H7 (cell line): ENCODE measurements at places on chromosomes 7 and 10. TPM values are rescaled to one million over a fixed set of nuclear protein-coding genes. Genes with fewer than 3 reads are reported as not detected.

GRCh38 chr10:22606164-22606614, 108.2 kb downstream of the PIP4K2A start:
- DNase-seq: no peak

- peak; percentile 78 for DNase-seq
These were observed 44.1 kb downstream of the SFTPD start for GRCh38 chr10:79904671-79905321.

GRCh38 chr7:450741-451140, 68.9 kb downstream of the PDGFA start:
- peak; percentile 69 for DNase-seq

MICALL2 gene
- 5.2 and 7.6 TPM in 2 replicates for total RNA-seq

GRCh38 chr7:102841290-102841689, 71.5 kb upstream of the LRRC17 start:
- no peak for DNase-seq

GRCh38 chr10:113427811-113428558, 124.9 kb upstream of the HABP2 start:
- no peak for DNase-seq

- peak; percentile 46 for DNase-seq
These were observed 108.3 kb downstream of the AOAH start for GRCh38 chr7:36615852-36616540.

DNA sequence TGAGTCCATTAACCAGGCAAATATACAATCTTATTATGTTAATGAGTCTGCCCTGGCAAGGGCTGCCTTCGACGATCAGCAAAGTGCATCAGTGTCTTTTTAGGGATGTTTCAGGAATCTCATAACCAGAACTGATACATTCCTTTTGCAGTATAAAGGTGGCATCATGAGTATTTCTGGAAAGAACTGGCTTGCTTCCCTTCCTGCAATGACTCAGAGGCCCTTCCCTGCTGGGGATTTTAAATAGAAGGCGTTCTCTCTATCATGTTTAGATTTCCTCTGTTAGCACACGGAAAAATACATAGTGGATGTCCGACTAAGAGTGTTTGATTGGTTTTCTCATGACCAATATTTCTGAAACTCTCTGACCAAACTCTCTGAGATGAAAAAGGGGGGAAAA, 1.8 kb downstream of the NPS start:
- DNase-seq: no peak

- peak; percentile 72 for DNase-seq
These were observed 23.7 kb upstream of the DDC start for GRCh38 chr7:50588937-50589336.

SPDYE11 gene
- not detected in 2 replicates for total RNA-seq

DNA sequence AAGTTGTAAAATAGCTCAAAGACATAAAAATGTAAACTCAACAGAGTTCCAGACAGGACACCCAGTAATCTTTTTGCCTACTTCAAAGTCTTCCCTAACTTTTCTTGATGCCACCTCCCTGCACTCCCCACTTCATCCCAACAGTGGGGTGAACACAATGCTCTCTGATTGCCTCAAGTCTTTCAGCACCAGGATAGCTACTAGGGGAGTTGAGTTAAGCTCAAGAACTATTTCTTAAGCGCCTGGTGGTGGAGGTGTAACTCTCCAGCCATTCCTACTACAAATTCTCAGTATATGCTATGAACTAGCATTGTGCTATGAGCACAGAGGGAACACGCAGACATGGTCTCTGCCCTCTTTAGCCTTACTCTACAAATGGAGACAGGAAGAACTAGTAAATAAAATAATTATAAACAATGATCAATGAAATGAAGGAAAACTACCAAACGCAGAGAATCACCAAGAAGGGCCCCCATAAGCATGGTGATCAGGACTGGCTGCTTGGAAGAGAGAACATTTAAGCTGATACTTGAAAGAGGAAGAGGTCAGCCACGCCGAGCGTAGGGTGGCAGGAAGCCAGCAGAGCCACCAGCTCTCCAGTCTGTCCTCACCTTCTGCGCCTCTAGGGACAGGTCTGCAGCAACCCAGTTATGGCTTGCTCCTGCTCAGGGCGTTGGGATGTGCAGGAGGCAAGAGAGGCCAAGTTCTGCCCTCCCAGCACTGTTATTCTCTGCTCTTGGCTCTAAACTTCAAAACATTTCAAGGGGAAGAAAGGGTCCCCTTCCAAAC, 16.7 kb upstream of the FRA10AC1 start:
- DNase-seq: no peak

ASZ1 gene
- total RNA-seq: not detected in 2 replicates

FAM20C gene
- total RNA-seq: 63.2 and 71.5 TPM in 2 replicates

GRCh38 chr10:71068861-71069271, 143.5 kb upstream of the UNC5B start:
- DNase-seq: peak; percentile 66

TAS2R5 gene
- total RNA-seq: 0.24 and 0.70 TPM in 2 replicates

RHOBTB1 gene
- total RNA-seq: 8.1 and 10.5 TPM in 2 replicates

DNA sequence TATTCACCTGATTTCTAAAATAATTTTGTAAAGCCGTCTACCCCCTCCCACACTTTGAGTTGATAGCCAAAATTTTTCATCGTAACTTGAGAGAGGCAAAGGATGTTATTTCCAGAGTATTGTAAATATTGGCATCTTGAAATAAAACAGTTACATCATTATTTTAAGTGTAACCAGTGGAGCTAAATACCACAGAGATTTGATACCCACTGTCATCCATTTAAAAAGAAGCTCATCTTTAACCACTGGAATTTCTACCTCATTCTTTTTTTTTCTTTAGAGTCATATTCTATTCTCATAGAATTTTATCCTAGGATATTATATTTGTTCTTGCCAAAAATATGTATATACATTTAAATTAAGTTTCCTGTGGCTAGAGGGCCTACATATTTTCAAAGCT, 48.6 kb downstream of the CAMK1D start:
- DNase-seq: no peak

CNTNAP2 gene
- total RNA-seq: 102 and 109 TPM in 2 replicates

- no peak for DNase-seq
These were observed 53.6 kb upstream of the SMNDC1 start for GRCh38 chr10:110358278-110358677.

TRPV5 gene
- not detected in 2 replicates for total RNA-seq

PROSER2 gene
- 15.0 and 16.4 TPM in 2 replicates for total RNA-seq

DNA sequence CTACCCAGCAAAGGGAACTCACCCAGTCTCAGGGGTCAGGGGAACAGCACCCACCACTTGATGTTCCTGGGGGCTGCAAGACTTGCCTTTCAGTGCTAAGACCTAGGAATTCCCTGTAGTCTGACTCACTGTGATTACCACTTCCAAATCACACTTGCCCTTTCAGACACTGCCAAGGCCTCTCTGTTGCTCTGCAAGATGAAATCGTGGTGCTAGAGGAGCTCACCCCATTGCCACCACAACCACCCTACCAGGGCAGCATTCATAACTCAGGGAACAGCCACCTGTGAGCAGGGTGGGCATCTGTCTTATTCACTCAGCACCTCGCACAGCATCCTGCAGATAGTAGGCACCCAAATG, 36.5 kb downstream of the XPNPEP1 start:
- no peak for DNase-seq

FLNC gene
- total RNA-seq: 26.9 and 32.3 TPM in 2 replicates

- no peak for DNase-seq
These were observed 683.7 kb upstream of the NRP1 start for GRCh38 chr10:34018129-34018528.

DNA sequence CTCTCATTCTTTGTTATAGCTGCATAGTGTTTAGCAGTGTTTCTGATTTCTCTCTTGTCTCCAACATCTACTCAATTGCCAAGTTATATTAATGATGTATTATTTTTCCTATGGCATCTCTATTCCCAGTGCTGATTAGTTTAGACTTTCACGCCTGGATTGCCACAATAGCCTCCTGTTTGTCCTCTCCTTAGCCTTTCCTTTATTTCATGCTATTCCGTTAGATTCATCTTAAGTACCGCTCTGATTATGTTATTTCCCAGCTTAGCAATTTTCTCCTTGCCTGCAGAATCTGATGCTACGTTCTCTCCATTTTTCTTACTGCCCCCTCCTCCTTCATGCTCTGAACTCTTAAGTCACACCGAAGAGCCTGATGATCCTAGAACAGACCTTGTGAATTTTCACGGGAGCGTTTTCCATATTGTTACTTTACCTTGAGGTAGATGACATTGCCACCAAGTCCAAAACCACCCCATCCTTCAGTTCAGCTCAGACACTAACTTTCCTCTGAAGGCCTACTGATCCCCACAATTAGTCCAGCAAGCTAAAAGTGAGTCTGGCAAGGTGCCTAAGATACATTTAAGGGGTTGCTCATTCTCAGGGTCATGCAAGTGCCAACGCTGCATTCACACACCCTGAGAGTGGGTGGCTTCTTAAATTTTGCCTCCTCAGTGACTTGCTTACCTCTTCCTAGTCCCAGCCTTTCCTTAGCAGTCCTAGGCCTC, 6.6 kb upstream of the NRF1 start:
- DNase-seq: no peak

ITIH5 gene
- 0.67 and 1.9 TPM in 2 replicates for total RNA-seq

DNA sequence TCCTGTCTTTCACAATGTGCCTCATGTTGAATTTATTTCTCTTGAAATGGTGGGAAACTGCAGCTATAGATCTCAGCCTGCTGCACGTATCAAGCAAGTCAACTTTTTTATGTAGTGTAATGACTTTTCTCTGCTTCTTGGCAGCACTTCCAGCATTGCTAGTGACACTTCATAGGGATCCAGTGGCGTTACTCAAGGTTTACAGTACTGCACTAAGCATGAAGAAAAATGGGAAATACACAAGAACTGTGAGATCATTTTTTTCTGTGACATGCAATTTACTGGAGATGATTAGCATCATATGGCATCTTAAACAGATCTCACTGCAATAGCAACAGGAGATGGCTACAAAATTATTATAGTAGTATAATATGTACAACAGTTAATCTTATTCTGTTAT, 90.9 kb downstream of the POLR1F start:
- no peak for DNase-seq

LRRC17 gene
- 1.0 TPM in 2 replicates for total RNA-seq

DNA sequence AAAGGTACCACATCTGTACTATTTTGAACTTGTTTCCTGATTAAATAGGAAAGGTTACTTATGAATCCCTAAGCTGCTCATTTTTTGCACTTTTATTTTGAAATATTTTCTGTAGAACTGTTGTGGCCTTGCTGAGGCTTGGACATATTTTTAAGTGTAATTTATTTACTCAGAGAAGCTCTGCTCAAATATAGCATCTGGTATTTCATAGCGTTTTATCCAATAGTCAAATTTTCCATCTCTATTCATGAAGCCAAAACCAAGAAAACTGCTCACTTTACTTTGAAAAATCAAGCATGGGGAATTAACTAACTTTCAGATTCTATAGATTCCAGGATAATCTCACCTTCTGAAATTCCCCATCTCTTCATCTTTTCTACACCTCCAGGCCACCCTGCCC, 6.6 kb upstream of the FAM3C start:
- no peak for DNase-seq

DNA sequence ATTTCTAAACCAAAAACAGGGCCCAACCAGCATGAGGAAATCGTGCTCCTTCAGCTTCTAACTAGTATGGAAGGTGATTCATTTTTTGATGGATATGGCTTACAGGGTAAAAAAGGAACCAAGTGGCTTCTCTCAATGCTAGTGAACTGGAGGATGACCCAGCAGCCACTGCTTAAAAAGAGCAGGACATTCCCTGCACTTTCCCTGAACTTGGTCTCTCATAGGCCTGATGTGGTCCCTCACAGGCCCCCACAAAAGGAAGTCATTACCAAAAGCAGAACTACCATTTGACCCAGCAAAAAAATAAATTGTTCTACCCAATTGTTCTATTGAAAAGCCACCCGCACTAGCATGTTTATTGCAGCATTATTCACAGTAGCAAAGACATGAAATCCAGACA, 188.8 kb downstream of the CALN1 start:
- no peak for DNase-seq

- no peak for DNase-seq
These were observed 180.6 kb downstream of the SEMA3E start for GRCh38 chr7:83468251-83468739.

- DNase-seq: peak; percentile 85
These were observed 5.6 kb downstream of the TMEM120A start for GRCh38 chr7:75988568-75989499.

- DNase-seq: no peak
These were observed 243.2 kb downstream of the CRPPA start for GRCh38 chr7:16178092-16178491.

DNA sequence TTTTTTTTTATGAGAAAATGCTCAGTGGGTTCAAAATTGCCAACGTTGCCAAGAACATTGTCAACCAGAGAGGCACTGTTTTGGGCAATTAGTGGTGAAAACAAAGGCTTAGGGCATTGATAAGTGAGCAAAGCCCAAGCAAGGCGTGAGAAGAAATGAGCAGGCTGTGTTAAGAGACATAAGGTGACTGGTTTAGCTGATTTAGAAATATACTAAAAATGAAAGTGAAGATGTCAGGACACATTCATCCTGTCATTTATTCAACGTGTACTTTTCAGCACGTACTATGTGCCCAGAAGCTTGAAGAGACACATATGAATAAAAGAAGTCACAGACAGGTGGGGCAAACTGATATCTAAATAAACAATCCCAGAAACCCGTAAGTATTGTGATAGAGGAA, 31.8 kb downstream of the AOAH start:
- DNase-seq: no peak

FGFR2 gene
- 47.1 and 71.1 TPM in 2 replicates for total RNA-seq

GOLGA7B gene
- 0.04 TPM in 1 of 2 replicates, not detected in the other for total RNA-seq

FAM25G gene
- total RNA-seq: not detected in 2 replicates

DNA sequence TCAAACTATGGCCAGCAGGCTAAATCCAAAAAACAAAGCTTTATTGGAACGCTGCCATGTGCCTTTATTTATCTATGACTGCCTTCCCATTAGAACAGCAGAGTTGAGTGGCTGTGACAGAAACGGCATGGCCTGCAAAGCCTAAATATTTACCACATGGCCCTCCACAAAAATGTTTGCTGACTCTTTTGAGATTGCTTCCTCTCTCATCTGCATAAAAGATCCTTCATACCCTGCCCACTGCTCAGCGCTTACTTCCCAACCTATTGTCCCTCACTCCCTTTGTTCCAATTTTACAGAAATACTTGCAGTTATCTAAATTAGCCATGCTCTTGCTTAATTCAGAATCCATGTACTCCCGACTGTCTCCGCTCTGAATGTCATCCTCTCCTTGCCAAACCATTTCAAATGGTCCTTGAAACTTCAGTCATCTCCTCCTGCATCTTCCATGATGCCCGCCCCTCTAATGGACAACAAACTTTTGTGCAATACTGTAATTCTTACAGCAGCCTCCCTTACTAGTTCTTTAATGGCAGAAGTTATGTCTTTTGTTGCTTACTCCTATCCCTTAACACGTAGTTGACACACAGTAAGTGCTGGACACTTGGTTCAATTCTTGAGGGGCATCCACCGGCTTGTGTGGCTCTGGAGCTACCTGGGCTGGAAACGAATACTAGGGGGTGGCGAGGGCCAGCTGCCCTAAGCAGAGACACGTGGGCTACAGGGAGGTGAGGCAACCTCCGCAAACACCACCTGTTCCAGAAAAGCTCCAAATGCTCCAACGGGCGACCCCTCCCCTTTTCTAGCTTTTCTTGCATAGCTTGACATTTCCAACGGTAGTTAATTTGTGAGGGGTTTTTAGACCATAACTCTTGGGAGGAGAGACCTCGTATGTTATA, 832 bp downstream of the XRCC2 start:
- DNase-seq: peak; percentile 54

- DNase-seq: peak; percentile 19
These were observed 953.3 kb downstream of the XPNPEP1 start for GRCh38 chr10:108970016-108970415.
